Stimulated activated CD4-positive, alpha-beta T cell treated with anti-CD3 and anti-CD28 coated beads, Interleukin-15, amount 100 ng/mL, for 24 hours (primary cell): ENCODE measurements at places on chromosomes 16 and 17.
A peak's percentile ranks its signal among the peaks of the same experiment; 100 is the strongest.

GRCh38 chr16:27698266-27698665 is 148.3 kb downstream of the KATNIP start:
- peak; percentile 9 for DNase-seq

DNA sequence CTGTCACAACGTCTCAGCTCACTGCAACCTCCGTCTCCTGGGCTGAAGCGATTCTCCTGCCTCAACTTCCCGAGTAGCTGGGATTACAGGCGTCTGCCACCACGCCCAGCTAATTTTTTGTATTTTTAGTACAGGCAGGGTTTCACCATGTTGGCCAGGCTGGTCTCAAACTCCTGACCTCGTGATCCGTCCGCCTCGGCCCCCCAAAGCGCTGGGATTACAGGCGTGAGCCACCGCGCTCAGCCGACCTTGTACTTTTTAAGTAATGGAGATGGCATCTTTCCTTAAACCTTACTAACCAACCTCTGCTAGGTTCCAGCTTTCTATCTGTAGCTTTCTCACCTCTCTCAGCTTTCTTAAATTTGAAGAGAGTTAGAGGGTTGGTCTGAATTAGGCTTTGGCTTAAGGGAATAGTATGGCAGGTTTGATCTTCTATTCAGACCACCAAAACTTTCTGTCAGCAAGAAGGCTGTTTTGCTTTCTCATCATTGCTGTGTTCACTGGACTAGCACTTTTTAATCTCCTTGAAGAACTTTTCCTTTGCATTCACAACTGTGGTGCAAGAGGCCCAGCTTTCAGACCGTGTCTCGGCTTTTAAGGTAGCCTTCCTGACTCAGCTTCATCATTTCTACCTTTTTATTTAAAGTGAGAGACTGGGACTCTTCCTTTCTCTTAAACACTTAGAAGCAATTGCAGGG is 28.0 kb downstream of the YWHAE start:
- no peak for DNase-seq

GRCh38 chr17:65587534-65588180 is 26.2 kb upstream of the AXIN2 start:
- DNase-seq = no peak

DNA sequence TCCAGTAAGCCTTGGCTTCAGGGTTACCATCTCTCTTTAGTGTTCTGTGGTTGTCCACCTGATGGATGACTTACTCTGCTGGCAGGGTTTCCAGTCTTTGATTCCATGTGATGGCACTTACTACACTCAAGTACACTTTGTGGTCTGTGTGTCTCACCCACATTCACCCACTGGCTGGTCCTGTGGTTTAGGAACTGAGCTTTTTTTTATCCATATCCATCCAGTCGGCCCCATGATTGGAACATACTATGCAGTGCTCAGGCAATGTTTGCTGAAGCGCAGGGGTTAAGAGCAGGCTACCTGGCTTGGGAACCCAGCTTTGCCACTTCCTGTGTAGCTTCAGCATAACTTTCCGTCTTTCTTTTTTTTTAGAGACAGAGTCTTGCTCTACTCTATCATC is 2.8 kb upstream of the FUS start:
- peak; percentile 63 for DNase-seq

- DNase-seq = no peak
Measured at GRCh38 chr16:60091071-60091470, 1357.0 kb upstream of the GOT2 start.

DNA sequence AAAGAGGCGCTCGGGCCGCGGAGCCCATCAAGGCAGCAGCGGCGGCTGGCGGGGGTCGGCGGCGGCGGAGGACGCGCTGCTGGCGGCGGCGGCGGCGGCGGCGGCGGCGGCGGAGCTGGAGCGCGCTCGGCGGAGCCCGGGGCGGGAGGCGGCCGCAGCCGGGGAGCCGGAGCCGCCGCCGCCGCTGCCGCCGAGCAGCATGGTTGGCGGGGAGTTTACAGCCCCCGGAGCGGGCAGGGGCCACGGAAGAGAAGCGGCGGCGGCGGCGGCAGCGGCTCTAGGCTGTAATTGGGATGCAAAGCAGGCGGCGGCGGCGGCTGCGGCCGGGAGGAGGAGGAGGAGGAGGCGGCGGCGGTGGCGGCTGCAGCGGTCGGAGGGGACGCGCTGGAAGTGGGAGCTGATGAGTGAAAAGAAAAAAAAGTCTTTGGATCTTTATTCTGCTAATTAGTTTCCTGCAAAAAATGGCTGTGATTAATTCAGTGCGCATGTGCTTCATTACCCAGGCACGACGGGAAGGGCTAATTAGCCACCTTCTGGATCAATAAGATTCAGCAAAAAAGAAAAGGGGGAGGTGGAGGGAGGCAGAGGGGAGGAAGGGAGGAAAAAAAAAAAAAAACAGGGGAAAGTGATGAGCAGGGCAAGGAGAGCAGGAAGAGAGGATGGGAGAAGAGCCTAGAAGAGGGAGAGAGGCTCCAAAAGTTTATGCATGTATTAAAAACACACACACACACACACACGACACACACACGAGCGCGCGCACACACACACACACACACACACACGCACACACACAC is 10.9 kb upstream of the ZFHX3 start:
- DNase-seq = peak; percentile 41

DNA sequence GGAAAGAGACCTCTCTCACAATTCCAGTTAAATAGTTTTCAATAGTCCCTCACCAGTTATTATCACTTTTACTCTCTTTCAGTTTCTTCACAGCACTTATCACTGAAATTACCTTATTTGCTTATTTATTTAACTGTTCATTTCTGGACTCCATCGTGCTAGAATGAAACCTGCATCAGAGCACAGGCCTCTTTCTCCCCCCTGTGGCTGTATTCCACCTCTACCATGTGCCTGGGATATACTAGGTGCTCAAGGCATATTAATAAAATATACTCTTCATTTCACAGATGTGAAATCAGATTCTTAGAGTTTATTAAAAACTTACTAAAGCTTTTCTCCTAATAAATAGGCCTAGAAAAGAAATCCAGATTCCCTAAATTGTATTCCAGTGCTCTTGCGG is 308.9 kb upstream of the MON1B start:
- DNase-seq = no peak

DNA sequence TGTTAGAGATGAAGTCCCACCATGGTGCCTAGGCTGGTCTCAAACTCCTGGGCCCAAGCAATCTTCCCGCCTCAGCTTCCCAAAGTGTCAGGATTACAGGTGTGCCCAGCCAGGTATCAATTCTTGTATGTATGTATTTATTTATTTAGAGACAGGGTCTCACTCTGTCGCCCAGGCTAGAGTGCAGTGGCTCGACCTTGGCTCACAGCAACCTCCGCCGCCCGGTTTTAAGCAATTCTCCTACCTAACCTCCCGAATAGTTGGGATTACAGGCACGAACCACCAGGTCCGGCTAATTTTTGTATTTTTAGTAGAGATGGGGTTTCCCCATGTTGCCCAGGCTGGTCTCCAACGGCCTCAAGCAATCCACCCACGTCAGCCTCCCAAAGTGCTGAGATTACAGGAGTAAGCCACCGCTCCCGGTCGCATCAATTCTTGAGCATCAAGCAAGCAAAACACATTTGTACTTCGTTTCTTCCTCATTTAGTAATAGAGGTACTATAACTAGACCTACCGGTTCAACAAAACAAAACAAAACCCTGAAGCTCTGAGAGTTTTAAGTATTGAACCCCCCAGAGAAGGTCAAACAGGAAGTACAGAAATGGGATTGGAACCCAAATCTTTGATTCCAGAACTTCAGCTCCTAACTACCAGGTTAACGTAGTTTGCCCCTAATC is 1.0 kb upstream of the ZNF500 start:
- DNase-seq = peak; percentile 35

GRCh38 chr17:73278049-73278464 is 16.4 kb upstream of the CPSF4L start:
- no peak for DNase-seq

- no peak for DNase-seq
Measured at GRCh38 chr17:78790552-78790951, 8.5 kb upstream of the CYTH1 start.

GRCh38 chr16:4207683-4208340 is 34.1 kb downstream of the SRL start:
- DNase-seq = no peak
